ENCODE measurements at places on chromosomes 5 and 9. TPM values are rescaled to one million over a fixed set of nuclear protein-coding genes. Genes with fewer than 3 reads are reported as not detected.

GRCh38 chr5:31860726-31861433, 221.9 kb downstream of the PDZD2 start:
- no peaks in the 10 kb centered on the region for H3K4me1 ChIP-seq
- no peak overlapping the region for H3K4me3 ChIP-seq
- no peaks in the 10 kb centered on the region for H3K36me3 ChIP-seq

DNA sequence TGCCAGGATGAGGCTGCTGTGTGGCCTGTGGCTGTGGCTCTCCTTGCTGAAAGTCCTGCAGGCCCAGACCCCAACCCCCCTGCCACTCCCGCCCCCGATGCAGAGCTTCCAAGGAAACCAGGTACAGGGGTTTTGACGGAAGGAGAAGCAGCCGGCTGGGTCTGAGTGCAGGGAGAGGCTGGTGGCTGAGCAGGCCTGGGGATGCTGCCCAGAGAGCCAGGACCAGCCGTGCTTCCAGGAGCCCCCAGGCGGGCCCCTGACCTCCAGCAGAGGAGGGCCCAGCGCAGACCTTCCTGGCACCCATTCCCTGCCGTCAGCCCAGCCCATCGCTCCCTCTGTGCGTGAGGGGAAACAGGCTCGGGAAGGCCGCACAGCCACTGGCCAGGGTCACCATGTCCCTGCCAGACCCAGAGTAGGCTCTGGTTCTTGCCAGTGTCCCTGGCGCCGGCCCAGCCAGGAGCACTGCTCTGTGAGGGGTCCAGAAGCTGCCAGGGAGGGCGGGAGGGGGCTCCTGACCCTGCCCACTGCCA, 313 bp downstream of the LCN12 start:
- no peaks in the 10 kb centered on the region for H3K27me3 ChIP-seq
- peaks cover 9% of the 10 kb centered on the region for H3K4me1 ChIP-seq
- no peak overlapping the region for H3K27ac ChIP-seq
- no peaks in the 10 kb centered on the region for H3K36me3 ChIP-seq
- no peak for ATAC-seq

- H3K27ac ChIP-seq, result no peak overlapping the region
- no peak for ATAC-seq
- no peaks in the 10 kb centered on the region for H3K4me1 ChIP-seq
Measured at GRCh38 chr5:79809743-79810142, 120.1 kb downstream of the CMYA5 start.

- no peak overlapping the region for H3K4me3 ChIP-seq
- H3K27me3 ChIP-seq, result no peaks in the 10 kb centered on the region
- ATAC-seq, result no peak
- H3K4me1 ChIP-seq, result no peaks in the 10 kb centered on the region
- H3K36me3 ChIP-seq, result no peaks in the 10 kb centered on the region
- H3K27ac ChIP-seq, result no peak overlapping the region
Measured at GRCh38 chr9:106450549-106450948, 412.4 kb upstream of the ZNF462 start.

DNA sequence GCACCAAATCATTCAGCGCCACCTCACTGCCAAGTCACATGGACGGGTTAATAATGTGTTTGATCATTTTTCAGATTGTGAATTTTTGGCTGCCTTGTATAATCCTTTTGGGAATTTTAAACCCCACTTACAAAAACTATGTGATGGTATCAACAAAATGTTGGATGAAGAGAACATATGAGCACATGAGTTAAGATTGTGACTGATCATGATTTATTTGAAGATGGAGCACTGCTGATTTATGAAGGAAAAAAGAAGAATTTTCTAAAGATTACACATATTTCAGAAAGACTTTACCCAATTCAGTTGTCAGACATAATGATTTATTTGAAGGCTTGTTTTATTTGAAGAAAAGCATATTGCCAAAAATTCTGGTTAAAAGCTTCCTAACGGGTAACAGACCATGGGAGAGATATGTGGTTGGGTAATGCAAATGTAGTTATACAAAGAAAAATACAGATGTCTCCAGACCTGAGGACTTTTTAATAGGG, 37.4 kb downstream of the TNFAIP8 start:
- H3K27me3 ChIP-seq, result no peaks in the 10 kb centered on the region
- peak overlapping the region; percentile 93 for H3K27ac ChIP-seq
- H3K4me3 ChIP-seq, result peak overlapping the region; percentile 75
- H3K36me3 ChIP-seq, result peaks cover 99% of the 10 kb centered on the region

DNA sequence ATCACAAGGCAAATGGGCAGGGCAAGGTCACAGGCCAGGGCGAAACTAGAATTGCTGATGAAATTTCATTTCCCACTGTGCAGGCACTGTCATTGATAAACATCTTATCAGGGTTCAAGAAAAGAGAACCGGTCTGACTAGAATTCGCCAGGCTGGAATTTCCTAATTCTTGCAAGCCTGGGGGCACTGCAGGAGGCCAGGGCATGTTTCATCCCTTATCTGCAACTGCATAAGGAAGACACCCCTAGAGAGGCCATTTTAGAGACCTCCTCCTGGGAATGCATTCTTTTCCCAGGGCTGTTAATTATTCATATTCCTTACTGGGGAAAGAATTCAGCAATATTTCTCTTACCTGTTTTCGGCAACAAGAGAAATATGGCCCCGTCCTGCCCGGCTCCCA, 266.2 kb upstream of the CYLC2 start:
- H3K4me1 ChIP-seq, result no peaks in the 10 kb centered on the region
- no peak overlapping the region for H3K27ac ChIP-seq
- H3K4me3 ChIP-seq, result no peak overlapping the region
- ATAC-seq, result no peak
- H3K27me3 ChIP-seq, result no peaks in the 10 kb centered on the region

GRCh38 chr5:169956756-169957155, 23.5 kb downstream of the INSYN2B start:
- peaks cover 19% of the 10 kb centered on the region for H3K36me3 ChIP-seq
- H3K4me1 ChIP-seq, result peaks cover 4% of the 10 kb centered on the region
- H3K4me3 ChIP-seq, result no peak overlapping the region
- no peaks in the 10 kb centered on the region for H3K27me3 ChIP-seq
- H3K27ac ChIP-seq, result no peak overlapping the region
- ATAC-seq, result no peak

- H3K27me3 ChIP-seq, result no peaks in the 10 kb centered on the region
- no peak for ATAC-seq
Measured at GRCh38 chr5:154211641-154212390, 21.3 kb downstream of the GALNT10 start.

DNA sequence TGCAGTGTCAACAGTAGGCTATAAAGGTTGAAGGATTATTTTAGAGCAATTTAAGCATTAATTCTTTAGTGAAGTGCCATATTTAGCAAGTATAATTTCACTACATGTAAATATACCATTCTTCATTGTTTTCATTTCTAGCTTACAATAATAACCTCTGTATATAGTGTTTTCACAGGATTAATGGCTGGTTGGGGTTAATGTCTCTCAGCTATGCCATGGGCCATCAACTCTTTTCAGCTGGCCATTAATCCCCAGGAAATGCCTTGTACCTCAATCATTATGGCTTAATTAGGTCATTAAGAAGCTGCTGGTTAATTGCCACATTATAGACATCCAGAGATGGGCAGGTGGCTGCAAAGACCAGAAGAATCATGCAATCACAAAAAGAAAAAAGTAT, 715.1 kb downstream of the MAT2B start:
- H3K27me3 ChIP-seq, result no peaks in the 10 kb centered on the region
- H3K36me3 ChIP-seq, result no peaks in the 10 kb centered on the region
- H3K4me3 ChIP-seq, result no peak overlapping the region
- H3K27ac ChIP-seq, result no peak overlapping the region

- H3K27ac ChIP-seq, result no peak overlapping the region
- H3K36me3 ChIP-seq, result no peaks in the 10 kb centered on the region
- ATAC-seq, result no peak
- H3K27me3 ChIP-seq, result peaks cover 23% of the 10 kb centered on the region
Measured at GRCh38 chr5:168851902-168852321, 272.7 kb upstream of the PANK3 start.

DNA sequence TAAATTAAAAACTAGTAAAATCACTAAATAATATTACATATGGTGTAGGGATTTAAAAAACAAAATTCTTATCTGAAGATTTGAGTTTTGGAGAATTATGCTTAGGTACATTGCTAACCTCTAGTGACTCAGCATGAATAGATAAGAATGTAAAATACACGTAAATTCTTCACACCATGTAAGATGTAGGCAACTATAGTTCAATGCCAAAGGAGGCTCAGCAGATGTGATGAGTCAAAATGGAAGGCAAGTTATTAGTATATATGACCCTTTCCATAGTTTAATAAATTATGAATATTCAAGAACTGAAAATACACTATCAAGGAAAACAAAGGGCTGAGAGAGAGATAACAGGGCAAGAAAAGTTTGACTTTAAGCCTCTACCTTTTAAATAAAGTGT, 79.0 kb downstream of the MRPS30 start:
- no peaks in the 10 kb centered on the region for H3K36me3 ChIP-seq
- no peak for ATAC-seq
- H3K4me3 ChIP-seq, result no peak overlapping the region
- no peaks in the 10 kb centered on the region for H3K4me1 ChIP-seq

DNA sequence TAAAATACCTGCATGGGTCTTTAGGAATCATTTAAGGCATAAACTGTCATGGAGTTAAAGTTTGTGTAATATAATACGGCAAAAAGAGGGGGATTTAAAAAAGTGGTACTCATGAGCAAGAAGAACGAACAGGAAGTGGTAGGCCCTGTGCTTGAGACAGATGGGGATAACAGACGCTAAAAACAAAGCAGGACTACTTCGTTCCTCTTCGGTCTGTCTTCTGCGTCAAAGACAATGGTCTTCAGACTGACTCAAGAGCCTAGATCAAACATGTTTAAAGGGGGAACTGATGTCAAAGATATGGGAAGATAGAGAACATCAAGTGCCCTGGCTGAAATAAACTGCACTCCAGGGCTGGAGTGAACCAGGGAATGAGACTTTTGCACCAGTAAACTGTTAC, 59.8 kb upstream of the RFX3 start:
- no peak for ATAC-seq
- H3K36me3 ChIP-seq, result no peaks in the 10 kb centered on the region
- no peaks in the 10 kb centered on the region for H3K27me3 ChIP-seq

GRCh38 chr5:84673785-84674184, 289.1 kb upstream of the EDIL3 start:
- no peaks in the 10 kb centered on the region for H3K27me3 ChIP-seq
- no peak for ATAC-seq
- H3K4me1 ChIP-seq, result no peaks in the 10 kb centered on the region
- H3K36me3 ChIP-seq, result no peaks in the 10 kb centered on the region

GRCh38 chr9:135919318-135919890, 12.1 kb upstream of the CAMSAP1 start:
- no peak for ATAC-seq
- no peaks in the 10 kb centered on the region for H3K27me3 ChIP-seq
- H3K4me1 ChIP-seq, result no peaks in the 10 kb centered on the region

DNA sequence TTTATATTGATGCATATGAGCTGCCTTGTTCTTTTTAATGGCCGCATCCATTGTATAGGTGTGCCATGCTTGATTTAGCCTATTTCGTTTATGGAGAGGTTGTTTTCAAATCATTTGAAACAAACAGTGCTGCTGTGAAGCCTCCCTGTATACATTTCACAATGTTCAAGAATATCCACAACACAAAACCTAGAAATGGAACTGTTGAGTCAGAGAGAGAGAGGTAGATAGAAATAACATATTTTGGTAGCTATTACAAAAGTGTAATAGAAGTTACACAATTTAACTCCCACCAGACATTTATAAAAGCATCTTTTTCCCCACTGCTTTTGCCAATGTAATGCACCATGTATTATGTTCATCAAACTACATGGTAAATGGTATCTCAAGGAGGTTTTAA, 82.0 kb downstream of the FRMD3 start:
- H3K36me3 ChIP-seq, result no peaks in the 10 kb centered on the region
- no peaks in the 10 kb centered on the region for H3K27me3 ChIP-seq
- no peak overlapping the region for H3K4me3 ChIP-seq
- no peak overlapping the region for H3K27ac ChIP-seq
- no peaks in the 10 kb centered on the region for H3K4me1 ChIP-seq
- no peak for ATAC-seq

- no peaks in the 10 kb centered on the region for H3K36me3 ChIP-seq
- peaks cover 21% of the 10 kb centered on the region for H3K27me3 ChIP-seq
- H3K4me1 ChIP-seq, result no peaks in the 10 kb centered on the region
- H3K4me3 ChIP-seq, result no peak overlapping the region
- ATAC-seq, result no peak
Measured at GRCh38 chr9:115135821-115136778, 18.1 kb upstream of the TNC start.

DNA sequence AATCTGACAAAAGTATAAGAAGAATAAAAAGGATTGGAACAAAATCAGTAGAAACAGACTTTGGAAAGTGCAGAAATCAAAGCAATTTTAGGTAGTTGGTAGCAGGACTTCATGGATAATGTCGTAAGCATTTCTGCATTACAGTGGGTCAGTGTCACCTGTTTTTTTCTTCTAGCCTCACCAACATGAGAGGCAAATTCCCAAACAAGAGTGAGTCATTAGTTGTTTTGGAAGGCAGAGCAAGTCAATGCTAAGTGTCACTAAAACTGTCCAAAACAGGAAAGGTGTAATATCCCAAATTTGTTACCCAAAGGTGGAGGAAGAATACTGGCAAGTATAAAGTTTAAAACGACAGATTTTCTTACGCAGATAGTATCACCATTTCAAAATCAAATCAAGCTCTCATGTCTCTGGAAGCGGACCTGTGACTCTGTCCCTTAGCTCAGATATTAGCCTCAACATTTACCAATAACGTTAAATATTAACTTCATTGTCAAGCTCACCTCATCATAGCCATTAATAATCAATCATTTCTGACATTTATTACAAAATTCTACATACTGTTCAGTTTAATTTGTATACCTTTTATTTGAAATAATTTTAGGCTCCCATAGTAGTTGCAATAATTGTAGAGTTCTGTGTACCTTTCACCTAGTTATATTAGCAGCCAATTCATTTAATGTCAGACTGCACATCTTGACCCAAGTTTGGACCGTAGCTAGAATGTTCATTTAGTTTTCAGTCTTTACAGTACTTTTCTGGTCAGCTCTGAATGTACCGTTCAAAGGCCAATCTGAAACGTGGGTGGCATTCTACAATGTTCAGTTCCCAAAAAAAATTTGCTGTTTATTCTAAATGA, 901.2 kb upstream of the COX7C start:
- no peaks in the 10 kb centered on the region for H3K36me3 ChIP-seq

- no peaks in the 10 kb centered on the region for H3K4me1 ChIP-seq
- H3K27me3 ChIP-seq, result no peaks in the 10 kb centered on the region
- H3K4me3 ChIP-seq, result peak overlapping the region; percentile 89
- no peak overlapping the region for H3K27ac ChIP-seq
Measured at GRCh38 chr9:69120380-69121154, 53.5 kb upstream of the TJP2 start.

- H3K27me3 ChIP-seq, result no peaks in the 10 kb centered on the region
- H3K4me3 ChIP-seq, result peak overlapping the region; percentile 93
- H3K27ac ChIP-seq, result peak overlapping the region; percentile 93
- H3K36me3 ChIP-seq, result peaks cover 48% of the 10 kb centered on the region
Measured at GRCh38 chr5:140565024-140565779, 574 bp downstream of the SLC35A4 start.

The KLHL9 gene
- total RNA-seq, result 13.7 TPM

The TMEFF1 gene
- 0.37 TPM for total RNA-seq

The EIF4E1B gene
- total RNA-seq, result not detected

The ABLIM3 gene
- total RNA-seq, result 0.41 TPM

The SLC36A2 gene
- total RNA-seq, result not detected

The SLC4A9 gene
- total RNA-seq, result 0.26 TPM

The NR2F1-AS1 gene
- not detected for total RNA-seq

The BHMT gene
- total RNA-seq, result not detected

The SERF1A gene
- 3.6 TPM for total RNA-seq

The EGR1 gene
- 77.6 TPM for total RNA-seq

The HTR4 gene
- not detected for total RNA-seq

The ZNF608 gene
- total RNA-seq, result not detected

The PPP3R2 gene
- not detected for total RNA-seq

The NEURL1B gene
- 1.2 TPM for total RNA-seq

The SPATA31A3 gene
- total RNA-seq, result not detected
